AG08395 (cell line): ENCODE measurements at places on chromosomes 3 and 15.

- DNase-seq = peak; percentile 18
These were observed 3.8 kb downstream of the VEPH1 start for GRCh38 chr3:157499342-157499963.

DNA sequence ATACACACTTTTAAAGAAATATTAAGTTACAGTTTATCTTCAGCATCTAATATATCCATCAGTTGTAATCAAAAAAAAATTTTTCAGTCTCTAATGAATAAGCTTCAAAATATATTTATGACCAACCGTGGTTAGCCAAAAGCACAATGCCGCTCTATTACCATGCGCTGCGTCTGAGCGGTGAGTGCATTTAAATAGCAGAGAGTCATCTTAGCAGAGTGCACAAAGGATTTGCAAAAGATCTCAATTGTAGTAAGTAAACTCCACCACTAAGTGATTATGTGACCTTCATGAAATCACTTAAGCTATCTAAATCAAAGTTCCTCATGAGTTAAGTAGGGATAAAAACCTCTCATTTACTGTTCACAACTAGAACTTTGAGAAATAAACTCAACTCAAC, 4.9 kb downstream of the TP63 start:
- no peak for DNase-seq

DNA sequence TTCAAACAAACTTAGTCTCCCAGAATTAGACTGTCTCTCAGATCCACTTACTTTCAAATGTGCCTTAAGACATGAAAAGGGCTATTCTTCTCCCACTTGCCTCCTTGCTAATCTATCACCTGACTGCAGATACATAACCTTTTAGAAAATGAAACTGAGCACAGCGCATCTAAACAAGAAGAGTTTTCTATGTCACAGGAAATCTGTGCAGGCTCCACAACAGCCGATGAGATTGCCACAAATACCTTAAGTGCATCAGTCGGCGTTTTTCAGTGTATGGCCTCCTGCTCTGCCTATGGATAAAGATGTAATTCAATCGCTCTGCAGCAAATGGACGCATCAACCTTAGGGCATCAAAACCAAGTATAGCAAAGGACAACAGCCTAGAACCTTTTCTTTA, 544.2 kb downstream of the FOXP1 start:
- no peak for DNase-seq

- DNase-seq = no peak
These were observed 260.3 kb downstream of the XXYLT1 start for GRCh38 chr3:195010551-195011100.

DNA sequence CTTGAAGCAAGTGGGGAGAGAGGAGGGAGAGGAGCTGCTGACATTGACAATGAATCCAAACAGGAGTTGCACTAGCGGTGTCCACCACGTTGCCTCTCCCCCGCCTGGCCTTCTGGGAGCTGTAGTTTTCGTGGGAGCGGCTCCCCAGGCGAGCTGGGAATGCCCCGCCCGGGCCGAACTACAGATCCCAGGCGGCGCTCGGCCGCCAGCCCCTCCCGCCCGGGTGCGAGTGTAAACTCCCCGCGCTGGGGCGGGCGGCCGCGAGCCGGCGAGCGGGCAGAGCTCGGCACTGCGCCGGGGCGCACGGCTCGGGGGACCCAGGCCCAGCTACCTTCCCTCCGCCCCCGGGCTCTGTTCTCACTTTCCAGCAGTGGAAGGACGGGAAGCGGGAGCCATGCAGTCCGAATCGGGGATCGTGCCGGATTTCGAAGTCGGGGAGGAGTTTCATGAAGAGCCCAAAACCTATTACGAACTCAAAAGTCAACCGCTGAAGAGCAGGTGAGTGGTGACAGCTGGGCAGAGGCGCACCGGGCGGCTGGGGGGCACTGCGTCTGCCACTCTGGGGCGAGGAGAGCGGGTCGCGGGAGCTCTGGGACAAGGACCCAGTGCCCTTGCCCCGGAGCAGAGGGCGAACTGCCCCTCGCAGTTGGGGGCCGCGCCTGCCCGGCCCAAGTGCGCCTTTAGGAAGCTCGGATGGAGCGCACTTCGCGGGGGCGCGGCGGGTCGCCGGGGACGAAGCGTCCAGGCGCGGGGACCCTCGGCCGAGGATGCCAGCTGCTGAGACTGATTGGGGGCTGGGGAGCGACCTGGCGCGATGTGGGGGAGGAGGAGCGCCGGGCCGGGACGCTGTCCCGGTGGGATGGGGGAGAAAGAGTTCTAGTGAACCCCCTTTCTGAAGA, at the start of gene MITF:
Gene MITF (plus strand): TSS at position 261 of the 899 bp plus-strand sequence. CDS start 134 bp downstream, at position 395.
- peak; percentile 95 for DNase-seq

- no peak for DNase-seq
These were observed 151.9 kb upstream of the UBE2E1 start for GRCh38 chr3:23653647-23654525.

DNA sequence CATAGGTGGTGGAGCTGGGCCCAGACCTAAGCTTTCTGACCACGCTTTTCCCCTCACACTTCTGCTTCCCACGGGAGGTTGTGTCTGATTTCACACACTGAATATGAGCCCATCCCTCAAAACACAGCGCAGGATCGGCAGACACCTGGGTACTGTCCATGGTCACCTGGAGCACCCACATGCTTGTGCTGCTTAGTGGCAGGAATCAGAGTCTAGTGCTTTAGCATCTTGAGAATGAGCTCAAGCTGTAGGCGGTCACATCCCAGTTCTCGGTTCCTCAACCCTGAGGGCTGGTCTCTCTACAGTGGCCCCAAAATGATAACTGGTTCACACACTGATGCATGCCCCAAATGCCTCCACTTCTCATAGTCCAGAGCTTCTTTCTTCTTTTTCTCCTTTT, 111.0 kb downstream of the SEMA5B start:
- DNase-seq = no peak

GRCh38 chr15:25943831-25944230, 80.7 kb upstream of the ATP10A start:
- DNase-seq = no peak
